ENCODE measurements at places on chromosomes 5 and 9.

DNA sequence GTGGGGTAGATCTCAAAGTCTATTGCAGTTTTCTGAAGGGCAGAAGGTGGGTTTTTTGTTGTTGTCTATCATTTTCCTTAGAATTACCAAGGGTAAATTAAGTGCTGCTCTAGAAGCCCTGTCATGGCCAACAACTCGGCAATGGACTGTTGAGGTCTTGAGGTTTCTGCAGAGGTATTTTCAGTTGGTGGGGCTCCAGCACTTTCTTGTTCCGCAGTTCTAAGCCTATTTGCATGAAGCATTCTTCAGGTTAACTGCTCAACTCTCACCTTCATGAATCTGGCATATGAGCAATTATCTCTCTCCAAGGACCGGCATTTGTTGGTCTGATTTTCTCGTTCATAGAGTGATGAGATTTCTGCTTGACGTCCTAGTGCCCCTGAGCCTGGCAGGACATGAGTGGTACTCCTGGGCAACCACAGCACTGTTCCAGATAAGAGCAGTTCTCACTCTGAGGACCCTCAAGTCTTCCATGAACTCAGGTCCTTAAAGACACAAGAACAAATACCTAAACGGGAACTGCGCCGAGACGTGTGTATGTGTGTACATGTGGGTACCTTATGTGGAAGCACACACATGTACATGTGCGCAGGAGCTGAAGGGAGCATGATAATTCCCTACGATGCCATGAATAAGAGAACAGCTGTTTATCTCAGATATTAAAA is 544.5 kb downstream of the CSNK1G3 start:
- peak; percentile 19 for DNase-seq

GRCh38 chr5:157516006-157516405 is 56.0 kb downstream of the NIPAL4 start:
- no peak for DNase-seq

GRCh38 chr9:6827439-6828145 is 69.8 kb downstream of the KDM4C start:
- peak; percentile 45 for DNase-seq

GRCh38 chr9:83242066-83242465 is 179.1 kb upstream of the RASEF start:
- no peak for DNase-seq

- no peak for DNase-seq
Observed at GRCh38 chr5:5218396-5218795, 78.3 kb downstream of the ADAMTS16 start.

DNA sequence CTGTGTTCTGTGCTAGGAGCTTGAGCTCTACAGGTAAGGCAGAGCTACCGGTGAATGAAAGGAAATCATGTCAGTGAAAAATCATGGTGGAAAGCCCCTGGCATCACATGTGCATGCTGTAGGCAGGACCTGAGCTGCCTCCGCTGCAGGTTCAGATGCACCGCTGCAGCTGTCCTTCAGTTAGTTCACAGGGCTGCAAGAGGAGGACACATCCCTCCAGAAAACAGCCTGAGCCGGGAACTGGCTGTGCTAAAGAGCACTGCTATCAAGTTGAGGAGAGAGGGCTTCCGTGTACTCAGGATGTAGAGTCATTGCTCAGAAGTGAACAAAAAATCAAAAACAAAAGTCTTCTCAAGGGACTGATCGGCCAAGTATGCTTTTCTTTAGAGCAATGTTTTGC is 138.6 kb downstream of the ERCC6L2 start:
- no peak for DNase-seq

DNA sequence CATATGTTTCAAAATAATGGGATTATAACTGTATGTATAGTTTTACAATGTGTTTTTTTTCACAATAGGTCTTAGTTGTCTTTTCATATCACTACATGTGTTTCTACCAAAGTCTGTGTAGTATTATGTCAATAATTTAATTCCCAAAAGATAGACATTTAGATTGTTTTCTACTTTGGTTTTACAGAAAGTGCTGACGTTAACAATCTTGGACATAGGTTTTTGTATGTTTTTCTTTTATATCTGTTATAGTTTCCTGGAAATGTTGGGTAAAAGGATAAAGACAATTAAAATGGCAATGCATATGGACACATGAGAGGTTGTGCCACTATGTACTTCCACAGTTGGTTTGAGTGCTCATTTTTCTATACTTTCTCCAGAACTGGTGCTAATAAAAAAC is 15.2 kb downstream of the TMEFF1 start:
- no peak for DNase-seq

GRCh38 chr9:123350590-123351310 is 5.2 kb upstream of the CRB2 start:
- no peak for DNase-seq

GRCh38 chr5:116009806-116010205 is 22.5 kb upstream of the ARL14EPL start:
- DNase-seq, result no peak

GRCh38 chr9:127855522-127855921 is 1.1 kb upstream of the ENG start:
- no peak for DNase-seq

GRCh38 chr5:141958113-141958512 is at the start of gene PCDH12:
PCDH12 (minus strand) TSS chr5:141958202; CDS start chr5:141957851, 351 bp downstream.
- peak; percentile 40 for DNase-seq

DNA sequence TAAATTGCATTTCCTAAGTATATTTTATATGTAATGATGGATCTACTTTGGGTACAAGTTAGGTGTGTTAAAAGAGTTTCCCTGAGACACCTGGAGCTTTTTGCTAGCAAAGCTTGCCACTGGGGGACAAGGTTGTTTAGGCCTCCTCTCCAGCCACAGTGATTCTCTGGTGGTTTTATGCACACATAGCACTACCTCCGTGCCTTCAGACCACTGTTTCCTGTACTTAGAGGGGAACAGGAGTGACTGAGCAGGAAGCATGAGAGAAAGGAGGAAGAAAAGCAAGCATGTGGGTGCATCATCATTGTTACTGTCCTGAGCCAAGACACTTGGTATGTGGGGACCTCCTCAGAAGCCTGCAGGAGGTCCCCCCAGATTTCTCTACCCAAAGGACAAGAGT is 272.1 kb downstream of the RASEF start:
- DNase-seq, result no peak

- DNase-seq, result peak; percentile 61
Observed at GRCh38 chr5:127337876-127338275, 47.3 kb downstream of the MEGF10 start.

DNA sequence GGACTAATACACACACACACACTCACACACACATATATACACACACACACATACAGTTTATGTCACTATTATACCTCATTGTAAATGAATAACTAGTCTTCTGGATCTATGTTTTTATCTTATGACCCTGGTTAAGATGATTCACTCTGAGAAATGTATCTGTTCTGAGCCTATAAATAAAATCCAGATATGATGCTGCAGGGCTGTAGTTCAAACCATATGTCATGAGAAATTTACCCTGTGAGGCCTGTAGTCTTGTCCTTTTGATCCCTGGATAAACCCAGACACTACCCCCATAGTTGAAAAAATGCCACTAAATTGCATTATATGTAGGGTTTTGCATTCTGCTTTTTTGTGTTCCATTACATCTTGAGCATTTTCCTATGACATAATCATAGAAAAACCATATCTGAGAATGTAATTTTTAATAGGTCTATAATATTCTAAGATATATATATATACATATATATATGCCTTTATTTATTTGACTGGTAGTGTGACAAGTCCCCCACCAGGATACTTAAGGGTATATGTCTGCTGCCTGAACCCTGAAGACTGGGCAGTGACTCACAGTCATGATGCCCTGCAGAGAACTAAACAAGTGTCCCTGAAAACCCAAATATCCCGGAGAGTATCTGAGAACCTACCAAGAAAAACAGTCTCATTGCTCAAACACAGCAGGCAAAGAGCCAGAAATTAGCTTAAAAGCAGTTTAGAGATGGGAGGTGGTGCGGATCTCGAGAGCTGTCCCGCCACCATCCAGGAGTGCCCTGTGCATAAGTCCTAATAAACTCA is 18.4 kb upstream of the ALDOB start:
- no peak for DNase-seq

DNA sequence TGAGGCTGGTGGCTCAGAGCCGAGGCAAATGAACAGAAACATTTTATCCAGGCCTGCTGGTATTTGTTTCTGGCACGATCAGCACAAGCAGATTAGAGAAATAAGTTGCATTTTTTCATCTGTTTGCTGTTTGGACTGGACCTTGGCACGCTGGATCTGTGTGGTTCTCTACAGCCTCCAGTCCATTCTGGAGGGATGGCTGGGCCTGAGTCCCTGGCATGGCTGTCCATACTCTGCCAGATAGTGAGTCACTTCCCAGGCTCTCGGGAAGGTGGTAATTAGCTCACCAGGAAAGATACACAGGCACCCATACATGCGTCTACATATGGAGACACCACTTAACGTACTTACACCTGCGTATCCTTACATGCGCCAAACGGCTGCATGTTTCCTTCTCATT is 78.6 kb downstream of the SPRY4 start:
- peak; percentile 15 for DNase-seq

- no peak for DNase-seq
Observed at GRCh38 chr9:98081477-98082219, 25.1 kb downstream of the NANS start.

DNA sequence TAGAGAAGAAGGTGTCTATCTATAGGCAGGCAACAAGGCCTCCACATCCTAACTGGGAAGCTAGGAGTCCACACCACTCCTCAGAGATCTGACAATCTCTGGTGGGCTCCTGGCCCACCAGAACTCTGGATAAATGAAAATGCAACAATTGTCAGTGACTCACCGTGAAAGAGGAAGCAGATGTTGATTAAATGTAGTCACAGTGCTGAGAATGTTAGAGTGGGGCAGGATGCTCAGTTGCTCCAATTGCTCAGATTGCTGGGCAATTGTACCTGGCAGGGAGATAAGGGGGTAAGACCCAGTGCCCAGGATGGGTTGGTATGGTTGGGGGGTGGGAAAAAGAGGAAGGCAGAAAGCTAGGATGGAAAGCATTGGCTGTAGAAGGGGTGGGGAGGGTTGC is 4.3 kb downstream of the CCL19 start:
- DNase-seq, result no peak

DNA sequence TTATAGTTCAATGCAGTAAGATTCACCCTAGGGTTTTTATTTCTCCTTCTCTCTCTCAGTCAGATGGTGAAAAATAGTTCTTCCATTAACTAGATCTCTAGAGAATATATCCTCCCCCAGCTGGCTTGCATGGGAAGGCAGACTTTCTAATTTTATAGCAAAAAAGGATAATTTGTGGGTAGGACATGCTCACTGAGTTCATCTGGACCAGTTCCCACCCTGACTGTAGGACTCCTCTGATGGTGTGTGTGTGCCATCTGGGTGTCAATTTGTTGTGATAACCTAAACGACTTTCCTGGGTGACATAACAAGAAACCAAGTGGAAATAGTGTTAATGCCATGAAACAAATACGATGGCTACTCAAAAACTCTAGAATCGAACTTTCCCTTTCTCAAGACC is 44.9 kb downstream of the APBA1 start:
- DNase-seq, result no peak

DNA sequence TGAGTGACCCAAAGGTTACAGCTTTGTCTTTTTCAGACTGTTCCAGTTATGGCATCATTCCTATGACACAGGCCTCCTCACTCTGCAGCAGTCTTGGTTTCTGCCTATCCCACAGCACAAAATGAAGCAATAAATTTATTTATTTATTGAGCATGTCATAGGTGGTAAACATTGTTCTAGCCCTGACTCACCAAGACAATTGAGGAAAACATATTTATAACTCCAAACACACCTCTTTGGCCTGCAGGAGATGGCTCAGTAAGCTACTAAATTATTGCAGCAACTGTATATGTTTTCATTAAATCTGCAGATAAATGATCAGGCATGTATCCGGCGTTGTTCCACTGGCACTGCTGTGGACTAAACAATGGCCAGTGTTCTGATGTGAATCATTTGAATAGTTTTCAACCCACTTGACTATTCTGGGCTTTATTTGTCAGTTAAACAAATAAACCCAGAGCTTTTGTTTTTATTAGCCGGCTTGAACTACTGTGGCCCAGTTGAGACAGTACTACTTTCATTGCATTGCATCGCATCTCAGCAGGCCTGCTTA is 83.2 kb downstream of the FOXD1 start:
- DNase-seq, result peak; percentile 20

DNA sequence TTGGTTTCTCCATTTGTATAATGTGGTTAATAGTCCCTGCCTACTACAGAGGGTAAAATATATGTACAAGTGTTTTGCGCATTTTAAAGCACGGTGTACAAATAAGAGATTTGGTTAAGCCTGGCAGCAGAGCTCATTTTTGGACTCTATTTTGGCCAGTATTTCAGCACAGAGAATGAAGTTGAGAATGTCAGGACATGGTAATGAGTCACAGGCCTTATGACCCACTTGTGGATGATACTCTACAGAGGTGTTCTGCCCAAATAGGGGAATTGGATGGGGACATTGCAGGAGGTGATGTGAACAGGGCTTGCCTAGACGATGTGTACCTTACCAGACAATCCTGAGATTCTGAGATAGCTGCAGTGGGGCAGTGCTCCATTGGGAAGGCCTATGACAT is 50.6 kb downstream of the MELK start:
- no peak for DNase-seq

- no peak for DNase-seq
Observed at GRCh38 chr9:94086486-94087345, 2.5 kb downstream of the PTPDC1 start.

Measured in Ammon's horn (tissue), 1 donor.